Activated CD4-positive, alpha-beta T cell treated with anti-CD3 and anti-CD28 coated beads, Interleukin-10, Interleukin-2, amounts not matched to agents 100 ng/mL and 50 ng/mL, durations not matched to agents 16 hours and 8 hours (primary cell): ENCODE measurements at places on chromosomes 1 and 21.

DNA sequence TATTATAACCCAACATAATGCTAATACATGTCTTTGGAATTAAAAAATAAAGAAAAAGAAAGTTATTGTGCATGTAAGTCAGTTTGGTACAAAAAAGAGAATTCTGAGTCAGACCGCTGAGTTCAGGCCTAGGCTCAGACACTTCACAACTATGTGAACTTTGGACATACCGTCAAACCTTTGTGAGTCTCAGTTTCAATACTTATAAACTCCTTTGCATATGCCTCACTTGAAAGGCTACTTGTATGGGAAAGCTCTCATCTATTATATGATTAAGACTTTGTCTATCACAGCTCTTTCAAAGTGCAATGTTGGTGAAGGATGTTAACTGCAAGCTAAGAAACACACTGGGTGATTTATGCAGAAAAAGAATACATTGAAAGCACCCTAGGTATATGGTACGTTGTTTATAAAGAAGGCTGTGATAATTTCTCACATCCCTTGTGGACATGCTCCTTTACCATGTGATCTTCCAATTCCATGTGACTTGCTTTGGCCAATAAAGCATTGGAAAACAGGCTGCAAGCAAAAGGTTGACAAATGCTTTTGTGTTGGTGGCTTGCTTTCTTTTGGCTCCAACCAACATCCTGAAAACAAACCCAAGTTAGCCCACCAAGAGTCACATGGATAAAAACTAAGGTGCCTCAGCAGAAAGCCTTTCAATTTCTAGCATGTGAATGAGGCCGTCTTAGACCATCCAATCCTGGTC, 49.6 kb downstream of the INTS7 start:
- no peak for DNase-seq

- DNase-seq, result no peak
These were observed 18.6 kb upstream of the PTPRC start for GRCh38 chr1:198620218-198620617.

DNA sequence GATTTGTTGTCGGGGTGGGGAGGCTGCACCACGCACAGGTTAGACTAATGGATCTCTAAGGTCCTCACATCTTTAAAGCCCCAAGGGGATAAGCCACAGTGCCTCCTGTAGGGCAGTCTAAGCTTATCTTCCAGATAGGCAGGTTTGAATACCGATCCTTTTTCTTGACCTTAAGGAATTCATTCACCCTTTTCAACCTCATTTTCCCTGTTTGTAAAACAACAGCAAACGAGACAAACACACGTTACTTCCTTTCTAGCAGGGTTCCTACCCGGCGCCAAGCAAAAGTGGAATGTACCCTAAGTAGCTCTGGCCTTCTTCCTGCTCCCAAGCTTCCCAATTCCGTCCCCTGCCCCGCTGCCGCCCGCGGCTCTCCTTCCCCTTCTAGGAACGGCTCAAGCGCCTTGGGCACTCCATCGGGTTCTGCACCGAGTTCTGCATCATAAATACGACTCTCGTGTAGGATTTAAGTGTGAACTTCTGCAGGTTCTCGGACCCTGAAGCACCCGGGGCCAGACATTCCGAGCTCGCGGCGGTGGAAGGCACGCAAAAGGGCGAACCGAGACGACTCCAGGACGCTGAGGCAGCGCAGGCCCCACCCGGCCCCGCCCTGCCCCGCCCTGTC, 548 bp upstream of the CDC20 start:
- DNase-seq, result peak; percentile 36

GRCh38 chr1:219927956-219928790, at the start of gene SLC30A10:
TSS of gene SLC30A10 (minus strand) at chr1:219928557. CDS start at chr1:219928440, 117 bp downstream.
- peak; percentile 7 for DNase-seq

DNA sequence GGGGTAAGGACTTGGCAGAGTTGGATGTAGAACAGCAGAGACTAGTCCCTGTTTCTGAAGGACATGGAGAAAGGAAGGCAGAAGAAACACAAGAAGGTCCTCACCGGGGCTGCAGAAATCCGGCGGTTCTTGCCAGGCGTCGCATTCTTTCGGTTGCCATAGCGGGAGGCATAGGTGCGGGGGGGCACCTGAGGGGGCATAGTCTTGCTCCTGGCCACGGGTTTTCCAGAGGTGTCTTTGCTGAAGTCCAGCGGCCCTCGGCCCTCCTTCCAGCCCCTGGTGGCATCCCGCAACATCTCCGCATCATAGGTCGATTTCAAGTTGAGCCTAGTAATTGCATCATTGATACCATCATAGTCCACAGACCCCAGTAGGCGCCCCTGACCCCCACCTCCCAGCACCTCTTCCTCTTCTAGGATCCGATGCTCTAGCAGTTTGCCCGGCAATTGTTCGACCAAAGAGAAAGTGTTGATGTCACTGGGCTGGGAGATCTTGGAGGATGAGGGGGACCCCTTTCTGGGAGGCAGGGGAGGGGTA, 25.8 kb downstream of the PIK3C2B start:
- no peak for DNase-seq

- DNase-seq, result peak; percentile 90
These were observed 277.3 kb upstream of the FMN2 start for GRCh38 chr1:239814306-239814881.

GRCh38 chr1:92831368-92831761, 475 bp upstream of the RPL5 start:
- DNase-seq, result no peak

DNA sequence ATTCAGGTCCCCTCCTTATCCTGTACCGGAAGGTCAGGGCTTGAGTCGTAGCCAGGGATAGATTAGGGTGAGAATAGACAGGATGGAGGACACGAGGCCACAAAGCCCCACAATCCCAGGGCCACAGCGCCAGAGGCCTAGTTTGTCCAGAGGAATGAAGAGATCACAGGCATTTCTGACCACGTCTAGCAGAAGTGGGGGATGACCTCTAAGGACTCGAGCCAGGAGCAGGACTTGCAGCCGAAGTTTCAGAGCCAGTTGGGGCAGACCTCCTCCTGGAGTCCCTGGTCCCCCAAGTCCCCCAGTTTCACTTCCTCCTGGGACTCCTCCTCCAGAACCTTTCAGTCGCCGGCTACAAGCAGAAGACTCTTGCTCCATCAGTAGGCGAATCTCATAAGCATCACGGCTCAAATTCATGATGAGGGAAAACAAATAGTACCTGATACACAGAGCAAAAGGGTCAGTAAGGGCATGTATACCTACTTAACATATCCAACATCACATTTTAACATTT, 2.3 kb upstream of the ITGA10 start:
- no peak for DNase-seq

- DNase-seq, result peak; percentile 83
These were observed 8.7 kb upstream of the UMODL1 start for GRCh38 chr21:42062236-42063022.

DNA sequence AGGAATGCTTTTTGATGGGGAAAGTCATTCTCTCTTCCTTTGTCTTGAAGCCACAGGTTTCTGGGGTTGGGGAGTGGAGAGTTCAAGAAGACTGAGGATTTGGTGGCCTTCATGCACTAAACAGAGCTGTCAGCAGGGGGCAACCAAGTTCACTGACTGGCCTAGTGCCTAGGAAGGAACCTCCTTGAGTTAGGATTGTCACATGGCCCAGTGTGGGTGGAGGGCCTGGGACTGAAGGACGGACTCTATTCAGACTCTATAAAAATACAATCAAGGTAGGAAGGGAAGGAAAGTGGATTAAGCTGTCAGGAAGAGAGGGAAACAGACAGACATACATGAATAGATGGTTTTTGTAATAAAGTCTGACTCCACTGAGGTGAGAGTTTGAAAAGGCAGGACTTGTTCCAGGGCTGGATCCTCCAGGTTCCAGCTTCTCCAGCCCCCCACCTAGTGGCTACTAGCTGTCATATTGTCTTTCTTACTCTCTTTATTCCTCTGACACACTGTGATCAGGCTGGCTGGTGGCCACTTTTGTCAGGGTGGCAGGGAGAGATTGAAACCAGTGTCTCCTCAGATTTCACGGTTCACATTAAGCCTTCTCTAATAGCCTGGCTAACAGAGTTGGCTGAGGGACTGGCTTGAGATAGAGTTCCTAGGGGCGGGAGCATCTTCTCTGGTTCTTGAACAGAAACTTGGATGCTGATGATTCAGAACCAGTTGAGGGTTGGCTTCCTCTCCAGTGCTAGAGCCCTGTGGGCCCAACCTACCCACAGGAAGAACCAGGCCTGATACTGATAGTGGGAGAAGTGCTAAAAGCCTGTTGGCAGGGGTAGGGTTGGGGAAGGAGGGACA, 4.1 kb upstream of the SH3BGRL3 start:
- peak; percentile 94 for DNase-seq

DNA sequence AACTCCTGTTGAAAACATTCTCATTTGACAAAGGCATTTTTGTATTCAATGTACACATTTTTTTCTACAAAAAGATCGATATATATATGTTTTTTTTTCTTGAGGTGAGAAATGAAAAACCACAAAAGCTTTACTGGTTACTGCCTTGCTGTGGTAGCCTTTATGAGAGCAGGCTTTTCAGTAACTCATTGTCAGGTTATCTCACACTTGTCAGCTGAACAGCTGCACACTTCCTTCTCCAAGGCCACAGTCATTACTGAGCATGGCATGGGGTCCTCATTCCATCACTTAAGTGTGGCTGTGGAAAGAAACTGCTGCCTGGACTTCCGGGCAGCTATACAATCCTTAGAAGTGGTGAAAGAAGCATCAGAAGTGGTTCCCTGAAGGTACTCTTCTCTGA, 169.3 kb upstream of the ZP4 start:
- DNase-seq, result no peak

DNA sequence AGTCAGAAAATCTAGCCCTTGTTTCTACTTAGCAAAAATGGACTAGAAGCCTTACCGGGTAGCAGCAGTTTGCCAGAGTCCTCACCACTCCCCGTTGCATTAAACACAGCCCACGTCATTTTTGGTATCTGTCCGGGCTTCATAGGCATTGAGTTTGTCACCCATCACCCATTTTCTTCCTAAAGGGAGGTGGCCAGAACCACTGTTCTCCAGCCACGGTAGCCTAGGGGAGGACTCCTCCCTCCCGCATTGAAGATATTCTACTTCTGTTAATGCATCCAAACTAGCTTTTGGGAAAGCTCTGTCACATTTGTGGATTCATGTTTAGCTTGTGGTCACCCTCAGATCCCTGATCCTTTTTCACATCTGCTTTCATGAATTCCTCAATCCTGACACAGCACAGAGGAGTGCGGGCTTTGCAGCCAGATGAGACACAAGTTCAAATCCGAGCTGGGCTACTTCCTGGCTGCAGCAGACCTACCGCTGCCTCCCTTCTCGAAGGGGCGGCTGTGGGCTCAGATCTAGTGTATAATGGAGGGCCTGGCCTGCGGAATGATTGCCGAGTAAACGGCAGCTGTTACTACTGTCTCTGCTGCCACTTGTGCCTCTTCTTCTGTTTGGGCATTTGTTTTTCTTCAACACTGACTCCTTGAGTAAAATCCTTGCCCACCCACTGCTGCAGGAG, 63.2 kb upstream of the EFHD2 start:
- no peak for DNase-seq

DNA sequence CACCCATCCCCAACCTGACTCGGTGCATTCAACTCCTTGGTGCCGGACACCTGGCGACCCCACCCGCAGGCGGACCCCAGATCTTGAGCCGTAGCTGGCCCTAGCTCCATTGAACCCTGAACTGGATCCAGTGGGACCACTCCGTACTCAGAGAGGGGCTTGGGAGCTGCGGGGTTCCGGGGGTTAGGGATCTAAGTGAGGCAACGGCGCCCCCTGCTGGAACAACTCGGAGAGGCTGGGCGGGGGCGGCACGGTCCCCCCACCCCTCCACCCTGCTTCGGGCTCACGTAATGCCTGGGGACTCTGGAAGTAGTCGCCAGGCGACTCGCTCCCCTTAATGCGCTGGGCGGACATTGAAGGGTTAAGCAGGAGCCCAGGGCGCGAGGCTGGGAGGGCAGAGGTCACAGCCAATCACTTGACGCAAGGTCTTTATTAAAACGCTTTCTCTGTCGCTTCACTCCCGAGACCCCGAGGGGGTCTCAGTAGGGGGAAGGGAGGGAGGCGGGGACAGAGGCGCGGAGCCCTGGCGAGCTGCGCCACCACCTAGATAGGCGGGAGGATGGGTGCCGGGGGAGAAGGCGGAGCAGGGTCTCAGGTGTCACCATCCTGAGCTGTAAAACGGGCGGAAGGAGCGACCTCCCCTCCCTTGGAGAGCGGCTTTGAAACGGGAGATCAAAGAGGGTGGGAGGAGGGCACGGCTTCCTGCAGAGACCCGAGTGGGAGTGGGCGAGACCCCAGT, 704 bp upstream of the CRABP2 start:
- DNase-seq, result peak; percentile 60

DNA sequence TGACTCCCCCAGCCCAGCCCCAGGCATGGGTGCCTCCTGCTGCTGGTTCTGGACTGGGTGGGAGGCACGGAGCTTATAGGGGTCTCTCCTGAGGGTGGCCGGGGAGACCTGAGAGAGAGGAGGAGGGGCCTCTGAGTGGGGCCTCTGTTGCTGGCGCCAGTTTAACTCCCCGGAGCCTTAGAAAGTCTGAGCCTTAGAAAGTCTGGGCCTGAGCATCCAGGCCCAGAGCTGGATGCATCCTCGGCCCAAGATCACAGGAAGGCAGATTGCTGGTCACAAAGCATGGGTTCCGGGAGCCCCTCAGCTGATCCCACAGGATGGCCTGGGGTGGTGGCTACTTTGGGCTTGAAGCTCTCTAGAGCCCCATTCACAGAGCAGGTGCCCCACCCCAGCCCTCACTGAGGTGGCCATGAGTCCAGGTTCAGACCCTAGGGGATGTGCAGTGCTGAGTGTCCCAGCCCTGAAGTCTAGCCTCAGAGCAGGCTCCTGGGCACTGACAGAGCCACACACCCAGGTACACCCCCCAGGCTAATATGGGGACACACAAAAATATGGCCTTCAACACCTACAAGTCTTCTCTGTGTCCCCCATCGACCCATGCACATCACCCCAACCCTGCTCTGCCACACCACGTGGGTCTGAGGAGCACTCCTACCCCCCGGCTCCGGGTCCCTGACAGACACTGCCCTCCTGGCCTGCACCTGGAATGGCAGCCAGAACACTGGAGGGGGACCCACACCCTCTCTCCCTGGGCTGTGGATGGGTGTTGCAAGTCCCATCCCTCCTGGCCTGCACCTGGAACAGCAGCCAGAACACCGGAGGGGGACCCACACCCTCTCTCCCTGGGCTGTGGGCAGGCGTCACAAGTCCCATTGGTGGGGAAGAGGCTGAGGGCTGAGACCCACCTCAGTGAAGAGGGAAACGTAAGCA, 9.7 kb downstream of the PLA2G2F start:
- DNase-seq, result no peak

GRCh38 chr1:14923727-14924452, 229.7 kb upstream of the TMEM51 start:
- peak; percentile 52 for DNase-seq

DNA sequence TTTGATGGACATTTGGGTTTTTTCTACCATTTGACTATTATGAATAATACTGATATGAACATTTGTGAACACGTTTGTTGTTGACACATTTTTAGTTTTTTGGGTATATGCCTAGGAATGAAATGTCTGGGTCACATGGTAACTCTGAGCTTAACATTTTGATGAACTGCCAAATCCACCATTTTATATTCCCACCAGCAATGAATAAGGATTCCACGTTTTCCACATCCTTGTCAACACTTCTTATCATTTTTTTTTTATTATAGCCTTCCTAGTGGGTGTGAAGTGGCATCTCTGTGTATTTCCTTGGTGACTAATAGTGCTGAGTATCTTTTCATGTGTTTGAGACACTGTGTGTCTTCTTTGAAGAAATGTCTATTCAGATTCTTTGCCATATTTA, 67.6 kb downstream of the RASAL2 start:
- DNase-seq, result no peak

- no peak for DNase-seq
These were observed 86.9 kb downstream of the CD247 start for GRCh38 chr1:167431261-167431908.
